ENCODE measurements at places on chromosomes 4 and X.

DNA sequence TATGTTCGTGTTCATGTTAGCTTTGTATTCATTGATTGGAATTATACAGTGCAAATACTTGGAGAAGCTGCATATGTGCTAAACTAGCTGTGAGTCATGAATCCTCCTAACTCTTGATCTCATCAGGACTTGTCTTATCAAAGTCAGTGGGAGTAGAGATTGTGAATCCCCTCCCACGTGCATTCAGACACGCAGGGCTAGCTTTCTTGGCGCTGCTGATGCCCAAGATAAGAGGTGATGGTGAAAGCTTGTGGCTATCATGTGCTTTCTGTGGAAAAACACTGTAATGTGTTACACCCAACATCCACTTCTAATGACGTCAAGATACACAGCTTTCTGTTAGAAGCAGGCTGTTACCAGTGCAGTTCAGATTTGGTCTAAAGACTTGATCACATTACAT, 348.7 kb upstream of the HAND2 start:
- DNase-seq = no peak

- DNase-seq = no peak
Observed at GRCh38 chrX:67648361-67648760, 104.5 kb downstream of the AR start.

DNA sequence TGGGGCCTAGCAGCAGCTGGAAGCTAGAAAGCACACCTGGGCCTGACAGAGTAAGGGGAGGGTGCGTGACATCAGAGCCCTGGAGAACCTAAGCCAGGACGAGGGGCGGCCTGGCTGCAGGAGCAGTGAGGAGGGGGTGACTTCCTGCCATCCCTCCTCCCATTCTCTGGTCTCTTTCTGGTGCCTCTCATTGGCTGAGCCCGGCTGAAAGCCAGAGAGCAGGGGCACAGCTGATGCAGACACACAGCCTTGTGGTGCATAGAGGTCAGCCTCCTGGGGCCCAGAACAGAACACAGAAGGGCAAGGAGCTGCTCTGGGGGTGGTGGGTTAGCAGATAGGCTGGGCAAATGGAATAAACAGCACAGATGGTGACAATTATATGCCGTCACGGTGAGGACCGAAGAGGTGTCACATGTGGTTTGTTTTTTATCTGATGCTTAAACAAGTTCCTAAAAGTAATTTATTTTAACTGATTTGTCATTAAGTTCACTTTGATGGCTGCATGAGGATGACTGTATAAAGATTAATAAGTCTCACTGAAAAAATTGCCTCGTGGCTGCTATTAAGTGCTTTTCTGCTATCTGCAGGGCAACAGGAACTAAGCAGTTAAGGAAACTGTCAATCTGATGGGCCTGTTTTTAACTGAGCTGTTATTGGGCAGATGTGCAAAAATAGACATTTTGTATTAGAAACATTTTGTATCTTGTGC, 102.0 kb downstream of the FNIP2 start:
- no peak for DNase-seq

DNA sequence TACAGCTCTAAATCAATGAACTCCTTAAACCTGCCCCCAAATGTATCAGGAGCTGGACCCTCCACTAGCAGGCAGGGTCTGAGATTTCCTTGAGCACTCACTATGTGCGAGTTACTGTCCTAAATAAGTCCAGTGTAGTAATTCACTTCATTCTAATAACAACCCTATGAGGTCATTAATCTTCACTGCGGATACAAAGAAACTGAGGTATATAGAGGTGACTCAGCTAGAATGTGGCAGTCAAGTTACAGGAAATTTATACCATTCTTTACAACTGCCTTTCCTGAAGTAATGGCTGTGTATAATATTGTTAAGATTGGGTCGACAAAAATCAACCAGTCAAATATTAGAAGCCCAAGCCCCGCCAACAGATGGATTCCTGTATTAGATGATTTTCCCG, 473.9 kb upstream of the FTHL17 start:
- peak; percentile 52 for DNase-seq

GRCh38 chr4:76219299-76220055, 5.9 kb upstream of the SCARB2 start:
- peak; percentile 85 for DNase-seq

All from bronchial epithelial cell (primary cell).